ENCODE measurements at places on chromosomes 1 and 21. TPM values are rescaled to one million over a fixed set of nuclear protein-coding genes. Genes with fewer than 3 reads are reported as not detected.

Gene HS2ST1
- 21.3 TPM for total RNA-seq

Gene SIM2
- total RNA-seq = not detected

Gene RNF115
- total RNA-seq = 21.6 TPM

Gene OR2G6
- not detected for total RNA-seq

Gene STIL
- total RNA-seq = 1.8 TPM

Gene GJA8
- not detected for total RNA-seq

Gene C1orf167
- total RNA-seq = 0.91 TPM

Gene TEX38
- not detected for total RNA-seq

Gene PSRC1
- 4.7 TPM for total RNA-seq

Gene MPL
- total RNA-seq = 0.63 TPM

Gene PRDM16
- 21.3 TPM for total RNA-seq

Gene UBE2U
- not detected for total RNA-seq

Gene CLSTN1
- 85.7 TPM for total RNA-seq

Gene EFNA1
- total RNA-seq = 202 TPM

Gene NOS1AP
- total RNA-seq = 5.0 TPM

Gene S100A1
- 1.8 TPM for total RNA-seq

Gene ACAP3
- total RNA-seq = 62.8 TPM

Gene GIPC2
- total RNA-seq = 2.4 TPM

Gene PRKAA2
- total RNA-seq = 2.1 TPM

Gene KIF14
- total RNA-seq = 2.5 TPM

Gene FCRL6
- 0.77 TPM for total RNA-seq

Gene MPZ
- 3.6 TPM for total RNA-seq

Gene RNU1-2
- under 0.01 TPM for total RNA-seq

Gene TCHHL1
- total RNA-seq = not detected

Gene TNFSF4
- 2.5 TPM for total RNA-seq

Gene CD53
- 59.9 TPM for total RNA-seq

Gene PHLDA3
- total RNA-seq = 12.8 TPM

Gene GCSAML
- 0.40 TPM for total RNA-seq

Gene FABP3
- total RNA-seq = 7.5 TPM

Gene ARHGEF2
- 148 TPM for total RNA-seq

Gene CRNN
- not detected for total RNA-seq

All from lung (tissue), 17 donors.